Hypothalamus (tissue), 51 donors: ENCODE measurements at places on chromosomes 7 and 10.

- DNase-seq, result no peak
These were observed 75.1 kb upstream of the SP4 start for GRCh38 chr7:21352540-21353387.

GRCh38 chr7:83359108-83359507 lies 196.4 kb upstream of the PCLO start:
- no peak for DNase-seq

DNA sequence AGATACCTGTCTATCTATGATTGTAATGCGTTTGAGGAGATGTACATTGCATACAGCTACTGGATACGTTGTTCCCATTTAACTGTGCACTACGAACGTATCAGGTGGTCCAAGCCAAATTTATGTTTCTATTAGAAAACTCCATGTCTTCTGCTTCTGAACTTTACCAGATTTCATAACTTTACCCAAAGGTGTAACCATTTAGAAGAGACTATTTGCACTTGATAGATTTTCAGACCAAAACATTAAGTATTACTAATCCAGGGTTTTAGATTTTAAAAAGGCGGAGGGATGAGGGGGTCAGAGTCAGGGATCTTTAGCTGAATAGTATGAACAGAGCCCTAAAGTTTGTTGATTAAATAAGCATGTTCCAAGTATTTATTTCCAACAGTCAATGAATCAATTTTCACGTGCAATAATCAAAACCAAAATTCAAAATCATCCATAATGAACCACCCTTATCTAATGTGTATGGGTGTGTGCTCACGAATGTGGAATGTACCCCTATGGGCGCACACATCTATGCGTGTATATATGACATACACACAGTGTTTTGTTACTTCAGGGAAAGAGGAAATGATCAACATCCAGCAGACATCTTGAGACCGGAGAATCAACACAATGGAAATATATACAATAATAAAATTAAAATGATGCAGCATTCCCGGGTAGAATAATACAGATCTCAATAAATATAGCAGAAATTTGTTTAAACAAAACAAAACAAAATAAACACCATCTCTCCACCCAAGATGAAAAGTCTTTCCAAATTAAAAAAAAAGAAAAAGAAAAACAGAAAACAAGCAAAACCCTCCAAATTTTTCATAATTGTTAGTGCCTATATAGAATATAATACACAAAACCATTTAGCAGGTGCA lies 3.4 kb downstream of the FEZF1 start:
- DNase-seq, result no peak

DNA sequence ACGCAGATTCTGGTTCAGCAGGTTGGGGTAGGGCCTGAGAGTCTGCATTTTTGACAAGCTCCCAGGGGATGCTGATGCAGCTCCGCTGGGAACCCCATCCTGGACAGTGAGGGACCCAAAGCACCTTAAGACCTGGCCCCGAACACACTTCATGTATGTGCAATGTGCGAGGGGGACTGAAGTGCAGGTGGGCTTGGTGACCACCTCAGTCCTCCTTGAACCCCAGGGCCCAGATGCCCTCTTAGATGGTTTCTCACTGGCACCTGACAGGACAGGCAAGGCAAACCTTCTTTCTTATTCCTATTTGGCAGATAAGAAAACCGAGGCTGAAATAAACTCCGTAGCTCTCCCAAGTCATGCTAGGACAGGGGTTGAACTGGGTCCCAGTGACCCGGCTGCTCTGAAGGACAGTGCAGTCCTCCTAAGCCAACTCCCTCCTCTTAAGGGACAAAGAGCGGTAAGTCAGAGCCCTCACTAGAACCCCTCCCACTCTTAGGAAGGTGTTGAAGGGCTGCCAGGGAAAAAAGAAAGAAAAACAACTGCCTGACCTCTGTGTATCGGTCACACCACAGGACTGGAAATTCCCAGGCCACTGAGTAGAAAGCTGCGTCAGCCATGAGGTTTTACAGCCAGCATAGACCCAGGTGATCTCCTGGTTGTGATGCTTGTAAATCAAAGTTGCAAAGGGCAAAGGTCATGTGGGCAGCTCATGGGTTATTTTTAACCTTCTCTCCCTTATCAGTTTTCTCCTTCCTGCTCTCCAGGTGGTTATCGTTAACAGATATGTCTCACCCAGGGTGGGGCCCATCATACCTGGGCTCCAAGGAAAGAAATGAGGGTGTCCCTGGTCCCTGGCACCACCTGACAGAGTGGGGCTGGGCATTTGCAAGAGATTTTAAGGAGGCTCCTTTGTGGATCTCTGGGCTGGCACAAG lies 90.9 kb upstream of the SMNDC1 start:
- DNase-seq, result no peak

DNA sequence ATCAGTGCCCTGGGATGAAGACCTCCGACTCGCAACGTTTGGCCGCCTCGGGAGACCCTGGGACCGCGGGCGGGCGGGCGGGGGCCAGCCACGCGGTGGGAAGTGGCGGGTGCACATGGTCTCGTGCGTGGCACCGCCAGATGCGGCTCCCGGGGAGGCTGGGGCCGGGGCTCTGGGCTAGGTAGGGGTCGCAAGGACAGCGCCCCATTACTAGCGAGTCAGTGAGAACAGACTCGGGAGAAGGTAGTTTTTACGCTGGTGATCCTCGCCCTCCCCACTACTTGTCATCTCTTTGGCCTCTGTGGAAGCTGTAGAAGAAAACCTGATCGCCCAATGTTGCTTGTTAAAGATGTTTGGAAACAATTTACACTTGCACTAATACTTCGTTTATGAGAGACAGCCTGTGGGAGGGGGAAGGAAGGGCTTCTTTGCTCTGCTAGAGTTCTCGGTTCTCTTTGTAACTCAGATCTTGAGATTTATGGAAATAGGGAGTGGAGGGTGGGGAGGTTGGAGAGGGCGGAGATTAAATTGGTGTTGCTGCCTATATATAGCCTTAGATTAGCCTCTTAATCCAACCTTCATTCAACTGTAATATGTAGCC lies 591 bp downstream of the BZW2 start:
- DNase-seq, result no peak

- DNase-seq, result no peak
These were observed 15.0 kb upstream of the MCM10 start for GRCh38 chr10:13146379-13146778.

DNA sequence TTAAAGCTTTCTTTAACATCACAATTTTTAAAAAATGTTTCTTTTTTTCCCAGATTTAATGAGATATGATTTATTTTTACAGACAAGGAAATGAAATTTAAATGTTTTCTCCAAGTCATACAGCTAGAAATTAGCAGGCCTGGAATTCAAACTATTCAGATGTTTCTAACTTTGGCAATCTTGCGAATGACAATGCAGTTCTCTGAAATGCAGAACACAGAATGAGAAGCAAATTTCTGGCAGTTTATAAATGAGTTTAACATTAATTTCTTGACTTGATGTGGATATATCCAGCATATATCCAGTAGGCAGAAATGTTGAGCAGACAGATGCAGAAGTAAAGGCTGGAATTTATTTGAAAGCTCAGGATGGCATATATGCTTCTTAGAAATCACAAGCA lies 227.5 kb downstream of the THSD7A start:
- DNase-seq, result no peak

- DNase-seq, result no peak
These were observed 999 bp downstream of the SFTPD start for GRCh38 chr10:79947787-79948424.

DNA sequence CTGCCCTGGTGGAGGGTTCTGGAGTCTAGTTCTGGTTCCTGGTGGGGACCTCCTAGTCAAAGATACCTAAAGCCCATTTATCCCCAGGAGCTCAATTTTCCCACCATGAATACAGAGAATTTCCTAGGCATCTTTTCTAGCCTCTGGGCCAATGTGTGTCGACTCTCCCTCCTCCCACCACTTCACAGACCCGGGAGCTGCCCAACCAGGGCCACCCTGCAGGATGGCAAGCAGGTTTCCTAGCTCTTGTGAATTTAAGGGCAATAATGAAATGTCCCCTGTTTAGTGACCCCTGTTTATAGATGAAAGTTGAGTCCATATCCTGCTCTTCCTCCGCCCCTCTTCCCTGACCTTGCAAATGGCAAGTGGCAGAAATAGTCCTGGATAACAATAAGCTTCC lies 9.4 kb downstream of the DLX5 start:
- no peak for DNase-seq

GRCh38 chr7:33813331-33813730 lies 92.0 kb upstream of the BMPER start:
- DNase-seq, result no peak
